Pancreas (tissue), 10 donors: ENCODE measurements at places on chromosomes 11 and 22. TPM values are rescaled to one million over a fixed set of nuclear protein-coding genes. Genes with fewer than 3 reads are reported as not detected.

RAB39A gene
- 0.90 TPM for total RNA-seq

EMID1 gene
- 10.5 TPM for total RNA-seq

OR2AG2 gene
- total RNA-seq = not detected

P2RX3 gene
- total RNA-seq = 0.16 TPM

OR52A1 gene
- total RNA-seq = not detected

COA4 gene
- total RNA-seq = 30.3 TPM

MN1 gene
- total RNA-seq = 0.55 TPM

DDI1 gene
- not detected for total RNA-seq
